ENCODE measurements at places on chromosomes 16 and 17. TPM values are rescaled to one million over a fixed set of nuclear protein-coding genes. Genes with fewer than 3 reads are reported as not detected.

The SCN4A gene
- not detected for total RNA-seq

The ABI3 gene
- not detected for total RNA-seq

The DYNLRB2 gene
- not detected for total RNA-seq

The BAIAP3 gene
- 0.24 TPM for total RNA-seq

The METTL16 gene
- total RNA-seq, result 14.5 TPM

The PRCD gene
- 3.1 TPM for total RNA-seq

The PLK1 gene
- 6.0 TPM for total RNA-seq

The MSLN gene
- 9.0 TPM for total RNA-seq

The CASKIN2 gene
- 2.3 TPM for total RNA-seq

The KCNJ16 gene
- 17.1 TPM for total RNA-seq

The CIAO2B gene
- 189 TPM for total RNA-seq
